ENCODE measurements at places on chromosomes 13 and 19.
A peak's percentile ranks its signal among the peaks of the same experiment; 100 is the strongest.

DNA sequence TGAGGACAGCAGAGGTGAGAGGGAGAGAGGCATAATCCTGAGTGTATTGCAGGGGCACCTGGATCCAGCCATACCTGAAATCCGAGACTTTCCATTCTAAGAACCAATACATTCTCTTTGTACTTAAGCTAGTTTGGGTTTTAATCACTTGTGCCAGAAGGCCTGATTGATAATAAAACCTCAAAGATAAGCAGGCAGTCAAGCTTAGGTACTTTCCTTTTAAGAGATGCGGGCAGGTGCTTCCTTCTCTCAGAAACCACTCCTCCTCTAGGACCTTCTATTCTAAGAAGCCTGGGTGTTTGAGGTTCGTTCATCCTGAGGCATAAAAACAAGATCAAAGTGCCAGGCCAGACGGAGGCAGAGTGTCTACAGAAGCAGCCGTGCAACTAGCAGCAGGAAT lies 22.2 kb downstream of the FAM187B start:
- DNase-seq = no peak

DNA sequence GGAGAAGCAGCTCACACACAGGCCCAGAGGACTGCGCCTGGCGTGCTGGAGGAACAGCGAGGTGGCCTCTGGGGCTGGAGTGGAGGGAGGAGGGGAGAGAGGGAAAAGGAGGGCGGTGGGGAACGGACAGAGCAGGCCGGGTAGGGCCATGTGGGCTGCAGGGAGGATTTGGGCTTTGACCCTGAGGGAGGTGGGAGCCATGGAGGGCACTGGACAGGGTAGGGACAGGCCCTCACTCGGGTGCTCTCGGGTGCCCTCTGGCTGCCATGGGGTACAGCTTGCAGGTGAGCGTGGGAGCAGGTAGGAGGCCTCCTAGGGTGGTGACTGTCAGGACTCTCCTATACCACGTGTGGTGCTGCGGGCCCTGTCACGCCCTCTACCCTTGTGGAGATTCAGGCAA lies 22.8 kb downstream of the PLIN4 start:
- DNase-seq = no peak

- DNase-seq = no peak
Measured at GRCh38 chr13:66795636-66796035, 434.5 kb downstream of the PCDH9 start.

GRCh38 chr13:33233547-33233946 lies 52.0 kb downstream of the STARD13 start:
- no peak for DNase-seq

- no peak for DNase-seq
Measured at GRCh38 chr19:57803594-57804325, 11.0 kb downstream of the ZNF552 start.

DNA sequence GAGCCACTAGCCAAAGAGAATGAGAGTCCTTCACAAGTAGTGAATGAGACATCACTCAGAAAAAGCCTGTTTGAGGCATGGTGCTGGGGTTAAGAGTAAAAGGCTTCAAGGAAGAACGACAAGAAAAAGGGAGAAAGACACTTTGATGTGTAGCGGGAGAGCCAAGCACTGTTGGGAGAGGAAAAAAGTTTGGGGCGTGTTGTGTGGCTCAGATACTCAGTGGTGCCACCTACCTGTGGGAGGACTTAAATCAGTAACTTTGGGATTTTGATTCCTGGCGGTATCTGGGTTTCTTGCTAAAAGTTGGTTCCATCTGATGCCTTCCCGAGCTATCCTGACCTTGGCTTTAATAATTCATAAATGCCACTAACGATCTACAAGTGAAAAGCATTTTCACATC lies 12.3 kb downstream of the ELSPBP1 start:
- no peak for DNase-seq

GRCh38 chr13:96020931-96021330 lies 32.3 kb downstream of the UGGT2 start:
- no peak for DNase-seq

DNA sequence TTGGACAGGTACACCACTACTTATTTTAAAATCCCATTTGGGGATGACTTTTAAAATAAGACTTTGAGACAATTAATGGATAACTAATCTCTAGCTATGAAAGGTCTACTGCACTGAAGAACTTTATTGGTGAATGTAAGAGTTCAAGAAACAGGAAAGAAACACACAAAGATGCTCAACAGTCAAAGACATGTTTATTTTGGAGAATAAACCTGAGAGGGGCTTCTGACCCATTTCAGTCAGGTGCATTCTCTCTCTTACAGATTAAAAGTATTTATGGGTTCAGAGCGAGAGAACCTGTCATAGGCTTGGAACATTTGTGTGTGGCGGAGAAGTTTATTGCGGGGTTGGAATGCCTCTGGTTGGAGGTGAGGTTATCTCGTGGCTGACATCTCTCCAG lies 94.3 kb upstream of the USP29 start:
- no peak for DNase-seq

DNA sequence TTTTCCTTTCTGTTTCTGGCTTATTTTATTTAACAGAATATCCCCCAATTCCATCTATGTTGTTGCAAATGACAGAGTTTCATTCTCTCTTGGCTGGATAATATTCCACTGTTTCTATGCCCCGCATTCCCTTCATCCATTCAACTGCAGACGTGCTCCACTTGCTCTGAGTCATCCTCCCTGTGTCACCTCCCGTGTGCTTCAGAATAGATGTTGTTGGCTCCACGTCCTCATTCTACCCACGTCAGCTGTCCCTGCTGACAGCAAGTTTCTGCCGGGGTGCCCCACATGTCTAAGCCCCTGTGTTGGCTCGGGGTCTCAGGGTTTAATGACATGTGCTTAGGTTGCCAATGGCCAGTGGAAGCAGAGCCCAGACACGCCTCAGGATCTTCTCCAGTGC lies 1041.0 kb downstream of the UQCRFS1 start:
- DNase-seq = no peak

DNA sequence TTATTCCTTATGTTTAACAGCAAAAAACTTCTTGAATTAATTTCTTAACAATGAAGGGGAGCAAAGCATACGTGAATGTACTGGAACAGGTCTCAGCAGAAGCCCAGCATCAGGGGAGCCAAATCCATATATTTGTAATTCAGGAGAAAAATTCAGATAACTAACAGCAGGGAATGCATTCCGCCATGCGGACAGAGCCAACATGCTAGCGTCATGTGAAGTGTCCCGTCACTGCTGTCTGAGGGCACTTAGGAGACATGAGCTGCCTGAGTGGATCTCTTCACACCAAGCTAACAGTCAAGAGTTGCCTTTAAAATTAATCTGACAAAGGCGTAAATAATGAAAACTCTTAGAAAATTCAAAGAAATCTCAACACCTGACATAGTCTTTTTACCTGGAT lies 6.4 kb downstream of the AMER2 start:
- DNase-seq = no peak

DNA sequence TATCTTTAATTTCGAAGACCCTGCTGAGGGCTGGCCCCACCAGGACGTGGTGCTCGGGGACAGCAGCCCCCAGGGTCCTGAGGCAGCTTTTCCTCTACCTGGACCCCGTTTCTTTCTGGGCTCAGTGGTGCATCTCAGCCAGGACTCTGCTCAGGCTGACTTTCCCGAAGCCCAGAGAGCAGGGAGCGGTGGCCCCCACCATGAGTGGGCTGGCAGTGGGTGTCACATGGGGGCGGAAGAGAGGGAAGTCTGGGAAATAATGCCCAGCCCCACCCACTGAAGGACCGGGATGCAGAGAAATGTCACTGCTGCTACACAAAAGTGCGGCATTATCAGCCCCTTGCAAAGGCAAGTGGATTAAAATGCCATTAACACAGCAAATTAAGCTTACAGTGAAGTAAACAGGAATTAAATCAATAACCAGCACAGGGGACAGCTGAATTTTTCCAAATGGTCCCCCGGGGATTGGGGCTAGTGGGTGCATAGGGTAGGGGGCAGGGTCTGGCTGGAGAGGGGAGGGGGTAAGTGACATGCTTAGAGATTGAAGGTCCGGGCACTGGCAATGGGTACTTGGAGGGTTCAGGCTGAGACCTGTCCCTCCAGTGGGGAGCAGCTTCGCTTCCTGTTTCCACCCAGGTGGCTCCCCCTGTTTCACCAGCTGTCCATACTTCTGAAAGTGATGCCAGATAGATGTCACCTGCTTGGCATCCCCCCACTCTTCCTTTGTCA lies 177.3 kb downstream of the URI1 start:
- no peak for DNase-seq

GRCh38 chr19:51689751-51690453 lies 3.2 kb upstream of the SPACA6 start:
- DNase-seq = no peak

- no peak for DNase-seq
Measured at GRCh38 chr13:49980266-49980665, 16.6 kb upstream of the TRIM13 start.

DNA sequence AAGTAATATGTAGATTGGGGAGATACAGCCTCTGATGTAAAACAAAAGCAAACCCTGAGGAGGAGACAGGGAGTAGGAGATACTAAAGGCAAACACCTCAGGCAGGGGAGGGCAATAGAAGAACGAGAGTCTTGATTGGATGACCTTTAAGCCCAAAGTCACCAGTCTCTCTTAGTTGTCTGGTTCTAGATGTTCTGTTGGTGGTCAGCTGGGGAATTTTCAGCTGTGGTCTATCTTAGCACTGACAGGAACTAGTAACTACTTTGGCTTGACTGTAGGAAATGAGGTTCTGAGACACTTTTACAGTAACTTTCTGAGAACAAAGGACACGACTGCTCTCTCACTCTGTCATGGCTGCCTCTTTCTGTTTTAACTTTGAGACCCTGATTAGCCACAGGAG lies 290.7 kb upstream of the MIR17HG start:
- no peak for DNase-seq

GRCh38 chr19:11288349-11288748 lies 7.6 kb upstream of the TSPAN16 start:
- DNase-seq = no peak

DNA sequence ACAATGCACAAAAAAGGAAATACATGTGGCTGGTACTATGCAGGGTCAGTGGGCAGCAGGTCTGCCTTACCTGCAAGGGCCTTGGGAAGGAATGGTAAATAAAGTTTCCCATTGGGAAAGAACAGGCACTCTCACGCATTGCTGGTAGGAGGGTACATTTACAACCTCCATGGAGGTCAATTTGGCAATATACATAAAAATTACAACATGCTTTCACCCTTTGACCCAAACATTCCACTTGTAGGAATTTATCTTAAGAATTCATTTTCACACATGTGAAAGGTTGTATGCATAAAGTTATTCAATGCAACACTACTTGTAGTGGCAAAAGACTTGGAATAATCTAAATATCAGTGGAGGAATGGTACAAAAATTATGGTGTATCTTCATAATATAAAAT lies 216.4 kb downstream of the DLEU7 start:
- no peak for DNase-seq

- DNase-seq = no peak
Measured at GRCh38 chr13:80563439-80563838, 222.5 kb upstream of the SPRY2 start.

DNA sequence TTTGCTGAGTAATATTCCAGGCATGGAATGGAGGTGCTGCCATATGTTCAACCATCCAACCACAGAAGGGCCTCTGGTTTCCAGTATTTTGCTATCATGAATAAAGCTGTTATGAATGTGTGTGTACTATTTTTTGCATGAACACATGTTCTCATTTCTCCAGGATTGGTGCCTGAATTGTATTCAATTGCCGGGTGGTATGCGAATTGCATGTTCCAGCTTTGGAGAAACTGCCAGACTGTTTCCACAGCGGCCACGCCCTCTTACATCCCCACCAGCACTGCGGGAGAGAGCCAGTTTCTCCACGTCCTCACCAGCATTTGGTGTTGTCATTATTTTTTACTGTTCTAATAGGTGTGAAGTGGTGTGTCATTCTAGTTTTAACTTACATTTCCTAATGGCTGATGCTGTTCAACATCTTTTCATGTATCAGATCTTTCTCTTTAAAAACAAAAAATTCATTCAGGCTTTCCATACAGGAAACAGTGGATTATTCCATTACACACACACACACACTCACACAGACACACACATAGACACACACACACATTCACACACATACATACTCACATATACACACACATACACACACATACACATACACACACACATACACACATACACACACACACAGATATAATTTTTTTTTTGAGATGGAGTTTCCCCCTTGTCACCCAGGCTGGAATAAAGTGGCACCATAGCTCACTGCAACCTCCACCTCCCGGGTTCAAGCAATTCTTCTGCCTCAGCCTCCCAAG lies 154.1 kb downstream of the PTPRS start:
- no peak for DNase-seq

GRCh38 chr19:33557720-33558119 lies 36.1 kb upstream of the PEPD start:
- DNase-seq = no peak

DNA sequence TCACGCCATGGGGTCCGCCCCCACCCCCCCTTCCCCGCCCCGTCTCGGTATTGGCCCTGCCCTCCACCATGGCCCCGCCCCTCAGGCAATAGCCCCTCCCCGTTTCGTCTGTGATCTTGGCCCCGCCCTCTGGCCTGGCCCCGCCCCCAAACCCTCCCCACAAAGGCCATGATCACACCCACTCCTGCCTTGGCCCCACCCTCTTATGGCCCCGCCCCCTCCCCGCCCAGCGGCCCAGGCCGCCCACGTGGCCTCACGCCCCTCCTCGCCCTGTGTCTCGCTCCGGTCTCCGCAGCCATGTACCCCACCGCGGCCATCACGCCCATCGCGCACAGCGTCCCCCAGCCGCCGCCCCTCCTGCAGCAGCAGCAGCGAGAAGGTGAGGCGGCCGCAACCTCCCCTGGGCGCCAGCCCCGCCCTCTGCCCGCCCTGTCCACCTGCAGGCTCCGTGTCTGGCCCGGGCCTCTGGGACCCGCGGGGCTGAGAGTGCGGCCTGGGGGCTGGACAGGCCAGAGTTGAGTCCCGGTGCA lies 61.3 kb downstream of the CELF5 start:
- no peak for DNase-seq

GRCh38 chr19:1113030-1113985 lies 9.5 kb downstream of the GPX4 start:
- peak; percentile 69 for DNase-seq

GRCh38 chr19:41364524-41365391 lies 809 bp upstream of the B9D2 start:
- DNase-seq = no peak

DNA sequence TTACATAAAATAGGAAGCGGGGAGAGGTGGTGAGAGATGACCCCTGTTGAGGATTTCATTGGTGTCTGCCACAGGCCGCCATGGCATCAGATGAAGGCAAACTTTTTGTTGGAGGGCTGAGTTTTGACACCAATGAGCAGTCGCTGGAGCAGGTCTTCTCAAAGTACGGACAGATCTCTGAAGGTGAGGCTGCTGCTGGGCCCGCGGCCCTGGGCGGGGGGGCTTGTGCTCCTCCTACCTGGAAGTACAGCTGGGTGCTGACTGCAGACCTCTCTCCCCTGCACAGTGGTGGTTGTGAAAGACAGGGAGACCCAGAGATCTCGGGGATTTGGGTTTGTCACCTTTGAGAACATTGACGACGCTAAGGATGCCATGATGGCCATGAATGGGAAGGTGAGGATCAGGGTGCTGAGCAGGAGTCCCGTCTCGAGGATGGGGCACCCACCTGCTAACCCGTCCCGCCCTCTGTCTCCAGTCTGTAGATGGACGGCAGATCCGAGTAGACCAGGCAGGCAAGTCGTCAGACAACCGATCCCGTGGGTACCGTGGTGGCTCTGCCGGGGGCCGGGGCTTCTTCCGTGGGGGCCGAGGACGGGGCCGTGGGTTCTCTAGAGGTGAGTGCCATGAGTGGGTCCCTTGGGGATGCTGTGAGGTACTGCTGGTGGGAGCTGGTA lies 1.9 kb downstream of the CIRBP start:
- DNase-seq = no peak

All from esophagus squamous epithelium (tissue), 5 donors.